Pulmonary artery endothelial cell (primary cell): ENCODE measurements at places on chromosomes 11 and 22. TPM values are rescaled to one million over a fixed set of nuclear protein-coding genes. Genes with fewer than 3 reads are reported as not detected.

CELSR1 gene
- 0.73 and 0.95 TPM in 2 replicates for total RNA-seq

MUC5AC gene
- total RNA-seq: not detected in 2 replicates

PNPLA5 gene
- not detected in 2 replicates for total RNA-seq

FGF19 gene
- not detected in 2 replicates for total RNA-seq

OR4D6 gene
- not detected in 2 replicates for total RNA-seq

DNA sequence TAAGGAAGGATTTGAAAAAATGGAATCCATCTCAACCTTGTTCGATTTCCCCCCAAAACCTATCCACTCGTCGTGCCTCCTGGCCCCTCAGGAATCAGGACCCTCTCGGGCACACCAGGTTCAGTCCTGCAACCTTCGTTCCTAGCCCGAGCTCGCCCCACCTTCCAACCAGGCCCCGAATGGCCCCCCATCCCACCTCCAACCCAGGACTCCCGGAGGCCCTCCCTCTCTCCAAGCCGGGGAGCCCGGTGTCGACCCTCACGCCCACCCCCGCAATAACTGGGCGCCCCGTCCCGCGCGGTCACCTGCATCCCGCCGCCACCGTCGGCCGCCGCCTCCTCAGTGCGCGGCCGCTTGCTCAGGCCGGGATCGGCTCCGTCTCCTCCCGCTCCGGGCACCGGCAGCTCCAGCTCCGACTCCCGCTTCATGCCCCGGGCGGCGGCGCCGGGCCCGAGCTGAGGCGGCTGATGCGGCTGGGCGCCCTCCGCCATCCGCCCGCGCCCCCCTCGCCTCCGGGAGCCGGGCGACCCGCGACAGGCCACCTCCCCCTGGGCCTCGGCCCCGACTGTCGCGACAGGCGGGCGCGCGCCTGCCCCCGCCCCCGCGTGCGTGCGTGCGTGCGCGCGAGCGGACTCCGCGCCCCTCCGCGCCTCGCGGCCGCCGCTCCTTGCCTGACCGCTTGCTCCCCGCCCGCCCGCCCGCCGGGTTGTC lies 534 bp downstream of the RBFOX2 start:
- no peak for DNase-seq

- no peak for DNase-seq
Measured at GRCh38 chr11:119369132-119369925, 12.2 kb downstream of the USP2 start.

DNA sequence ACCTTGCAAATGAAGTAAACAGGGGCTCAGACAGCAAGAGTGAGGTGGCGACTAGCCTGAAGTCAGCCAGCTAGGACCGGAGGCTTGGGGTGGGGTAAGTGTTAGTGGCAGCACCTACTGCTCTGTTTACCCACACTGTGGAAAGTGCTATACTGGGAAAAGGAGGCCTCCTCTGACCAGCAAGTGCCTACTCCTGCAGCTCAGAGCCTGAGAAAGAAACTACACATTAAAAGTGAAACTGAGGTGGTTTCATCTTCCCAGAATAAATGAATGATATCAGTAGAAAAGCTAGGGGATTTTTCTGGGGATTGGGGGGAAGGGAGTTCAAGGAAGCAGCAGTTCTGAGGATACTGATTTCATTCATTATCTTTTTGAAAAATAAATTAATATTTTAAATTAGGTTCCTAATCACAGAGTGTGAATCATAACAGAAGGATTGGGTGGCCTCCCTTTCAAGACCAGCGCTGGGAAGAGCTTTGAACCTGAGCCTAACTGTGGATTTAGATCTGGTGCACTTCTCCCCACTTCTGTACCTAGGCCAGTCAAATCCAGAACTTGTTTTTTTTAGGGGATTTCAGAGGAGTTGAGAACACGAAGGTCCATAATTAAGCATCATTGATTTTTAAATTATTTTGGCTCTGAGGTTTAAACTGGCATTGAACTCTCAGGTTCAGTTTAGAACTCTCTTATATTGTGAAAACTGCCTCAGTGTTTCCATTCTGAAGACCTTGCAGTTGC lies 48.1 kb upstream of the GRAMD1B start:
- no peak for DNase-seq

GRCh38 chr11:121405646-121406045 lies 46.5 kb upstream of the SORL1 start:
- no peak for DNase-seq

GRCh38 chr22:41906822-41907221 lies 8.1 kb downstream of the SHISA8 start:
- no peak for DNase-seq

- no peak for DNase-seq
Measured at GRCh38 chr11:69481393-69481844, at the start of gene LINC01488. LINC01488 (plus strand) TSS chr11:69481663.

DNA sequence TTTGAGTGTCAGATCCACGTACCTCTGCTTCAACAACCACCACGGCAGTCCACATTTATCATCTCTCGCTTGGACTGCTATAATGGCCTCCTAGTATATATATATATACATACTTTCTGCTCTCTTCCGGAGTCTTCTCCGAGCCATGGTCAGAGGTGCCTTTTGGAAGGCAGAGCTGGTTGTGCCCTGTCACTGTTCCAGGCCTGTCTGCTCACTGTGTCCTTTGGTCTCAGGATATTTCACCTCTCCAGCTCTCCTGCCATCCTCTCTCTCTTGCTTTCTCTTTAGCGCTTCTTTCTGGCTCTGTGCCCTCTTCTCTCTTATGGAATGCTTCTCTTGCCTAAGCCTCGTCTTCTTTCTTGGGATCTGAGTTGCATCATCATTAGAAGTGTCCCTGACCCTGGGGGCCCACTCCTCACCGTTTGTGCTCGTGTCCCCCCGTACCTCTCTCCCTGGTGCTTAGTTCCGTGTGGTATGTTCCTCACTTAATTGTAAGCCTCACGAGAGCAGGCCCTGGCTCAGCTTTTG lies 86.1 kb upstream of the RASSF10 start:
- DNase-seq: no peak

DNA sequence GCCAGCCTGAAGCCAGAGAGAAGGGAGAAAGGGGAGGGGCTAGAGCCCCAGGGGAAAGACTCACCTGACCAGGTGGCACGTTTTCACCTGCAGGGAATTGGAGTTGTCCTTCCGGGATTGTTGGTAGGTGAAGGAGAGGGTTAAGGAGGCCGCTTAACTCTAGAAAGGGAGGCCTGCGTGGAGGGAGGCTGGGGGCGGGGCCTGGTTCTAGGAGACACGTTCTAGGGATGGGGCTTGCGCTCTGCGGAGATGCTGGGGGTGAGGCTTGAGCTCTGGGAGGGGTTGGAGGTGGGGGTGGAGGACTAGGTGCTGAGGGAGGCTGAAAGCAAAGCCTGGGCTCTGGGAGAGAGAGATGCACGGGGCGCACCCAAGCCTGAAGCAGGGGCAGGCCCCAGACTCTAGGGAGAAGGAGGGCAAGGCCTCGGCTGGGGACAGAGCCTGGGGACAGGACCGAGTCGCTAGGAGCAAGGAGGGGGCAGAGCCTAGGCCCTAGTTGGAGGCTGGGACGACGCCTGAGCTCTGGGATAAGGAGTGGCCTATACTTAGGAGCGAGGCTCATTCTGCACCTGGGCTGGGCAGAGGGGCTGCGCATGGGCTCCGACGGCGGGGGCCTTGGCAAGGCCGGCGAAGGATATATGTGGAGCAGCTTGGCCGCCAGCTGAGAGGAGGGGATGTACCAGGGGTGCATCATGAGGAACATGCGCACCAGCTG lies 2.4 kb downstream of the RASGRP2 start:
- no peak for DNase-seq
